Stimulated activated CD4-positive, alpha-beta T cell treated with anti-CD3 and anti-CD28 coated beads, Interleukin-15, amount 100 ng/mL, for 24 hours (primary cell): ENCODE measurements at places on chromosomes 3 and 15.

GRCh38 chr15:40011303-40011702 lies 27.7 kb downstream of the SRP14 start:
- DNase-seq, result no peak

DNA sequence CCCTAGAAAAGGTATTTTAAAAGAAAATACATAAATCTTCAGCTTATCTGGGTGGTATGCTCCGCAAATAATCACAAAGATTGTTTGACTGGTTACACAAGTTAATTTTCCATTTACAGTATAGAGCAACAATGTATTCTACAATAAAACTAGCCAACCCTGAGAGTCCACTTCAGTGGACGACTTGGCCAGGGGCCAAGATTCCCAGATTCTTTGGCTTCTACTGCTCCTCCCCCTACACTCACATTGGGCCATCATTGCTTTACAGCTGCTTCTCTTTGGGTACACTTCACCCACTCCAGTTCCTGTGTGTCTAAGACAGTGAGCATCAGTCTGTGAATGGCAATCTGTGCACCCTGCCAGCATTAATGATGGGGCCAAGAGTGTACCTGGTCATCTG lies 17.2 kb upstream of the PRICKLE2 start:
- no peak for DNase-seq

- no peak for DNase-seq
Measured at GRCh38 chr3:132456571-132456970, 39.3 kb downstream of the DNAJC13 start.

GRCh38 chr15:68047826-68048225 lies 6.3 kb upstream of the PIAS1 start:
- no peak for DNase-seq

DNA sequence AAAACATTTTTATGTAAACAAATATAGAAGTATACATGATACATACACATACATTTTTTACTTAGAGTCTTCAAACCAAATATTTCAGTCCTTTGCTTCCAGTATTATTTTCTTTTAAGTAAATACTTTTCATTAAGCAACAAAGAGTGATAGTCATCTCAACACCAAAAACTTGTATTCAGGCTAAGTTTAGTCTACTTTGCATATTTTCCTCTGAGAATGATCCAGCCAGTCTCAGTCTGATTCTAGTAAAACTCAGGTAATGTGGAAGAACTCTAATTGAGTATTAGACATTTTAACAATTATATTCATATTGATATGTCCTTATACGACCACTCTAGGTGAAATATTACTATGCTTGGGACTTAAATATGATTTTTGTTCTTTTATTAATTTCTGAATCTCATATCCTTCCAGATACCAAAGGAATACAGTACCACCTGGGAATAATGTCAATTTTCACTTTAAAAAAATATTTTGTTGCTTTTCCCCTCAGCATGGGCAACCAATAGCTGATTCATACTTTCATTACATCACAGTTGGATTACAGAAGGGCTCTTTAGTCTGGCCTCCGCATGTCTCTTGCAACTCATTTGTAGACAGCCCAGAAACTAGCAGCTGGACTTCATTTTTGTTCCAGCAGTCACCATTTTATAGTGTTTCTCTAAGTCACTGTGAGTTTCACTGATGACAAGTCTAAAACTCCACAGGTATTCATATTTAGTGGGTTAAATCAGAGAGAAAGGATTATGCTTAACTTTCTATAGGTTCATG lies 390.4 kb downstream of the ZBTB20 start:
- no peak for DNase-seq

DNA sequence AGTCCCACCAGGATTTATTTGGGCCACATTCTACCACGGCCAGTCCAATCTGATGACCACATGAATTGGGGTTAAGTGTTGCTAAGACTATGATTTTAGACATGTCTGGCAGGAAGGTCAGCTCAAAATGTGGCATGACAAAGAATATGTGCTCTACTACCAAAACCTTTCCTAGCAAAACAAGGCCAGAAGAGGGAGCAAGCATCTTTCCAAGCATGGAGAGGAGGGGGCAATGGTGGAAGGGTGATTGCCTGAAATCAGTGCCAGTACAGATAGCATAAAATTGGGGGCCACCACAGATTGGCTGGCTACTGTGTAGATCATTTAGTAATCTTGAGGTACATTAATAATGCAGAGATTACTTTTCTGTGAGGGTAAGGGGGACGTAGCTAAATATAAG lies 43.2 kb downstream of the TMEM39A start:
- no peak for DNase-seq
